ENCODE measurements at places on chromosomes 16 and 17.
A peak's percentile ranks its signal among the peaks of the same experiment; 100 is the strongest.

DNA sequence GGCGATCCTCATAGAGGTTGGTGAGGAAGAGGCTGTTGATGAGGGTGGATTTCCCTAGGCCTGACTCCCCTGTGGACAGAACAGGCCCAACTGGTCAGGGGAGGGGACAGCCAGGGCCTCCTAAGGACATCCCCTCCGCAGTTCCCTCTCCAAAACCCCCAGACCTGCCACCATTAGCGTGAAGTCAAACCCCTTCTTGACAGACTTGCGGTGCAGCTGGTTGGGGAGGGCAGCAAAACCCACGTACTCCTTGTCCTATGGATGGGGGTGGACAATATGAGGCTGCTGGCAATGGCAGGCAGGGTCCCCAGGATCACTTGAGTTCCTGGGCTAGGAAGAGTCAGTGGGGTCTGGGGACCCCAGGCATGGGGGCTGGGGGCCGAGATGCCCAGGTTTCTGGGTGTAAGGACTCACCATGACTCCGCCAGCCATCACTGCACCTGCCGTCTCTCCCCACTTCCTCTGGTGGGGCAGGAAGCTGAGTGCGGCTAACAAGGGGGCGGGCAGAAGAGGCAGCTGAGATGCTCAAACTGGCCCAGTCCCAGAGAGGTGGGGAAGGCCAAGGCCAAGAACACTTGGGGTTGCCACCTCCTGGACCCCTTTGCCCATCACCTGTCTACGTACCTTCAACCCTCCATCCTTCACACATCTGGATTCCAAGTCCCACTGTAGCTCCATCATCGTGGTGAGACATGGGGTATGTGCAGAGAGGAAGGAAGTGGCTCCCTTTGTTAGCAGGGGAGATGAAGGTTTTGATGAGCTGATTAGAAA lies at the start of gene SEPTIN1:
SEPTIN1 (minus strand) TSS at position 451 of the 771 bp plus-strand sequence; CDS start at position 432, 19 bp downstream.
- no peak for DNase-seq

DNA sequence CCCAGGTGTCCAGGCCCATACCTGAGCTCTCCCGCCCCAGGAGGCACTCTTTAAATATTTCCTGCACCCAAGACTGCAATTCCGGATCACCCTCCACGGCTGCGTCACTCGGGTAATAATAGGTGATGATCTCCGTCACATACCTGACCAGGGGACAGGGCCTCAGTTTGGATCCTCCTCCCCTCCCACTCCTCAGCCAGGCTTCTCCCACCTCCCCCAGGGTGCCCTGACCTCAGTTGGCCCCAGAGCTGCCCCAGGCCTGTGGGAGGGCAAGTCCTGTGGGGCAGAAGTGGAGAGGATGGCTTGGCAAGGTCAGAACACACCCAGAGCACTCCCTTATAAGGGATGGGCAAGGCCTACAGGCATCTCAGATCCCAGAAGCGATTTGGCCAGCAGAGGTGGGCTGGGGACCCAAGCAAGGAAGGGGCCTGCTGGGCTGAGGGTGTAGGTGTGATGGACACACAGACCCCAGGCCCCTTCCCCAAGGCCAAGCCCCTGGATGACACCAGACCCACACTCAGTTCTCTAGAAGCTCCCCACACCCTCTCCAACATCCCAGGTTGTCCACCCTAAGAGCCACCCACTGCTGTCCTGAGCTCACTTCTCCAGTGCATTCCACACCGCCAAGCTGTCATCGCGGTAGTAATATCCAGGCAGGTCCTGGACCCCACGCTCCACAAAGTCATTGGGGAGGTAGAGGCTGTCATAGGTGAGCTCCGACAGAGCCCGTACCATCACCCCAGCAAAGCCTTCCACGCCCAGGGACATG lies 11.8 kb downstream of the ALOX12B start:
- DNase-seq = no peak

- DNase-seq = no peak
Measured at GRCh38 chr16:49890876-49891275, 35.0 kb upstream of the ZNF423 start.

GRCh38 chr16:83992624-83993023 lies 24.6 kb downstream of the NECAB2 start:
- no peak for DNase-seq

- DNase-seq = no peak
Measured at GRCh38 chr17:27991462-27991993, 50.9 kb upstream of the NLK start.

DNA sequence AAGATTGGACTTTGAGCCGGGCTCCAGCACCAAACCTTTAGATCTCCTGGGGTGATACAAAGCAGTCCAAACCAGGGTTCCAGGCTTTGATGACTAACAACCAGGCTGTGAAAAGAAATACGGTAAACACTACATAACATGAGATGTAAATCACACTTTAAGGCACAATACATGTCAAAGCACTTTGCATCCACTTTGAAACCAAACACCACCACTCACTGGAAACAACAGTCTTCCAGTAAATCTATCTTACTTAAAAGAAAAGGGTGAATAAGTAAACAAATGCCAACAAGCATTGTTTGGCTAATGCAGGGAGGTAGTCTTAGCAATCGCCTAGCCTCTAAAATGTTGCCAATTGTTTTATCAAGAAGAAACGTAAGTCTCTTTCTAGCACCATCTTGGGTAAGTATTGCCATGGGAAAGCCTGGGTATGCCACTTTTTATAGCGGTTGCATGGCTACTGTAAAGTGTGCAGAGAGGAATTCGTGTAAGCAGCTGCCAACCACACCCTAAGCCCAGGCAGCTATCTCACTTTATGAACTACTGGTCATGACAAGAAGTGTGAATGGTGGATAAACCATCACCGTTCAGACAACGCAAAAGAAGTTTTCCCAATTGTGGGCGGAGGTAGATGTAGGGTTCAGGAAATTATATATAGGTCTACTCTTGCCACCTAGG lies 267.4 kb upstream of the PSMD7 start:
- no peak for DNase-seq

DNA sequence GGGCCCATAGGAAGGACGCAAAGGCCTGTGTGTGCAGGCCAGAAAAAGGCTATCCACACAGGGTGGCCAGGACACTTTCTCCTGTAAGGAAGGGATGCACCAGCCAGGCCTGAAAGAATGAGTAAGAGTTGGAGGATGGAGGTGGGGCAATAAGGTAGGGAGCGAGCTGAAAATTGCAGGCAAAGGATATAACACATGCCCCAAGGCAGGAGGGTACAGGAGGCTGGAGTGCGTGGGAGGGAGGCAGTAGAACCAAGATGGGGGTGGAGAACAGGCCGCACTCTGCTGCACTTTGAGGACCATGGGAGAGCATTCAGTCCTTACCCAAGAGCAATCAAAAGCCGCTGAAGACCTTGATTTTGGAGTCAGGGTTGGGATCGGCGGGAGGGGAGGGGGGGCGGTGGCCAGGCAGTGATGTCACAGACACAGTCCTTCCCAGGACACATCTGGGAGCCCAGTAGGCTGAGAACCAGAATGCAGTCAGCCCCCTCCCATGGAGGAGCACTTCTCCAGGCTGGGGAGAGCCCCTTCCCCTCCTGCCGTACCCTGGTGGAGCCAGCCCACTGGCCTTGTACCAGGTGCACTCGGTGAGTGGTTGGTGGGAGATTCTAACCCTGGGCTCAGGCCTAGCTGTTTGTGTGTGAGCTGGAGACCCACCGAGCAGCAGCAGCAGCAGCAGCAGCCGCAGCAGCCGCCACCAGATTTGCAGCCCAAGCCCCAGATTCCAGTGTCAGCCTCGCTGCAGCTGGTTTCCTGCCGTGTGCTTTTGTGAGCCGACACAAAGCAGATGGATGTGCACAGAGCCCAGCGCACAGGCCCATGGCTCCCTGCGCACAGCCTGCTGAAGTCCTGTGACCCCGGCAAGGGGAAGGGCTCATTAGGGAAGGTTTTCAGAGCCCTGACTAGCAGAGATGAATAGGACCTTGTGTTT lies 17.5 kb downstream of the ANKRD40 start:
- no peak for DNase-seq

GRCh38 chr17:44672479-44673093 lies 16.3 kb downstream of the MEIOC start:
- DNase-seq = no peak

- no peak for DNase-seq
Measured at GRCh38 chr17:7441266-7441665, 2.0 kb downstream of the FGF11 start.

- no peak for DNase-seq
Measured at GRCh38 chr16:2040041-2040786, 7.4 kb downstream of the NTHL1 start.

DNA sequence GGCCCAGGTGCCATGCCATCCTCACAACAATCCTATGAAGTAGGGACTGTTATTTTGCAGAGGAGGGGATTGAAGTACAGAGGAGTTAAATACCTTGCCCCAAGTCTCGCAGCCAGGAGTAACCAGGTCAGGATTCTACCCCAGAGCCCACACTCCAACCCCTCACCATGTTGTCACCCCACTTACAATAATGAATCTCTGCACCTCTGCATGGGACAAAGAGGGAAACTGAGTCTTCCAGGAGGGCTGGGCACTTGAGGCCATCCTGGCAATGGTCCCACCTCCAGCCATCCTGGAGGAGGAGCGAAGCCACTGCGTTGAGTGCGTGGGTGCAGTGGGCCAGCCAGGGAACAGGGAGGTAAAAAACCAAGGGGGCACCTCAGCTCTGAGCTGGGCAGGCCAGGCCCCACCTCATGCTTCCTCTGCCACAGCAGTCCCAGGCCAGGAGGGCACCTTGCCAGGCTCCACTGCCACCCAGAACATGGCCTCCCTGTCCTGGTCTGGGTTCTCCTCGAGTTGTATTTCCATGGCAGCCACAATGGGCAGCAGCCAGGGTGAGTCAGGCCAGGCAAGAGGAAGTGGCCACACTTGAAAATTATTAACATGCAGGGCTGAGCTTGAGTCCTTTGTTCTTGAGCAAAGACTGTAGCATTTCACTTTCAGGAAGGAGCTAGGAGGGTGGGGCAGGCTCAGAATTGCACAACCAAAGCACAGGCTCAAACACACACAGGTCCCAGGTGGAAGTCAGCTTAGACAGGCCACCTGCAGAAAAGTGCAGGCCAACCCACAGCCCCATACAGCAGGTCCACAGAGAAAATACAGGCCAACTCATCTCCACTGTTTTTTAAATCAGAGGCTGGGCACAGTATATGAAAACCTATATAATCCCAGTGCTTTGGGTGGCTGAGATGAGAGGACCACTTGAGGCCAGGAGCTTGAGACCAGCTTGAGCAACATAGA lies 52.1 kb downstream of the CUEDC1 start:
- DNase-seq = peak; percentile 94

- no peak for DNase-seq
Measured at GRCh38 chr16:17205279-17206211, 265.2 kb downstream of the XYLT1 start.

GRCh38 chr17:75550139-75550465 lies 24.6 kb downstream of the LLGL2 start:
- DNase-seq = no peak

- no peak for DNase-seq
Measured at GRCh38 chr17:48642843-48643696, 16.9 kb upstream of the HOXB9 start.

DNA sequence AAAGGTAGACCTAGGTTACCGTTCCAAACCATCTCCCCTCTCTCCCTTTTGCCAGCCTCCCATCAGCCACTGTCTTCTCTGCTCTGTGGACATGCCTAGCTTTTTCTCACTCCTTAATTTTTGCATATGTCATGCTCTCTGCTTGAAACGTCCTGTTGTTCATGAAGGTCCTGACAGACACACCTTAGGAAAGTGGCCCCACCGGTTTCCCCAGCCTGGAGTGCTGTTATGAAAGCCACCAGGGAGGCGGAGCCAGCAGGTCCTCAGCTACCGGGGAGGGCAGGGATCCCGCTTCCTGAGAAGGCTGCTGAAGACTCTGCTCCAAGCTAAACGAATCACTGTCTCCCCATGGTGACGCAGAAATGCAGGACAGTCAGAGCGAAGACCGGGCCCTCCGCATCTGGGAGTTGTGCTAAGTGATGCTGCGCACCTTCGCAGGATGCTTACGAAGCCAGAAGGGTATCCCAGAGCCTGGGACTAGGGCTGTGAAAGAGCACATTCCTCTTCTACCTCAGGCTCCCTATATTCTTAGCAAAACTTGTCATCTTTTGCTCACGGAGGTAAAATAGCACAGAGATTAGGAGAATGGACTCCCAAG lies 2.3 kb upstream of the SLC16A11 start:
- no peak for DNase-seq

- DNase-seq = peak; percentile 54
Measured at GRCh38 chr17:57091186-57091618, 6.2 kb downstream of the AKAP1 start.

DNA sequence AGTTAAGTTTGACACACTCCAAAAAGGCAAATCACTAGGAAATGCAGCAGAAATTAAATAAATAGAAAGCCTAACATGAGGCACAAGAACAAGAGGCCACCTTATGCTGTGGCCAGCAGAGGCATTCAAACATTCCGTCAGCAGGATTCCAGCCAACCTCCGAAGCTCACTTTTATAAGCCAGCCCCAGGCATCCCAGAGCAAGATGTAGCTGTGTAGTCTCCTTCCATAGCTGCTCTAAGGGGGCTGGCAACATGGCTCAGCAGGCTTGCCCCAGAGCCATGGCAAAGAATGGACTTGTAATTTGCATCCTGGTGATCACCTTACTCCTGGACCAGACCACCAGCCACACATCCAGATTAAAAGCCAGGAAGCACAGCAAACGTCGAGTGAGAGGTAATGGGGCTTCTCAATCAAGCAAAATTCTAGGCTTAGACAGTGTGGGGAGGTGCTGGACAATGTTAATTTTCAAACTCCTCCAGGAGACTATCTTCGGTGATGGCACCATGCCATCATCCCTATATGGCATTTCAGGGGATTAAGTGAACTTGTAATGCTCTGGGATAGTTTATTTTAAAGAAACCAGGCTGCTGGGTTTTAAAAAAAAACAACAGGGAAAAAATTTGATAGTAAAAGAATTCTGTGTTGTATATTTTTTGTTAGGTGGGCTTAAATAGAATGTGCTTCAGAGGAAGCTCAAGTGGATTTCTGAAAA lies at the start of gene CLEC3A:
CLEC3A (plus strand) TSS at position 202 of the 714 bp plus-strand sequence; CDS start at position 281, 79 bp downstream.
- DNase-seq = no peak

DNA sequence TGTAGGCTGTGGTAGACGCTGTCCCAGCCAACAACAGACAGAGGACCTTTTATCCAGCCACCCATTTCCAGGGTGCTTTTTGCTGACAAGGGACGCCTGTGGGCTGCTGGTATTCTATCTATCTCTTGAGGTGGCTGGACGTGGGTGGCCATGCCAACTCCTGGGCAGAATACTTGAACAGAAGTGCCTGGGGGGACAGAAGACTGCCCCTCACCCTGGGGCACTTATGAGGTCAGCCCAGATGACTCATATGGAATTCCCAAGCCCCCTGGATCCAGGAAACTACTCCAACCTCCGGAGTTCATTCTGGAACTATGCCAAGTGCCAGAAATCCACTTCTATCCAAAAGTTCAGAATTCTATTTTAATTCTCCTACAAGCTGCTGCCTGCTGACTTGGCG lies 61.3 kb downstream of the CDRT4 start:
- DNase-seq = no peak

- no peak for DNase-seq
Measured at GRCh38 chr17:46190763-46191162, 2.5 kb downstream of the KANSL1 start.

All from left lung (tissue), 14 donors.